ENCODE measurements at places on chromosomes 3 and 15. TPM values are rescaled to one million over a fixed set of nuclear protein-coding genes. Genes with fewer than 3 reads are reported as not detected.

GRCh38 chr3:49916686-49917085 lies 12.9 kb downstream of the MON1A start:
- DNase-seq, result no peak

DNA sequence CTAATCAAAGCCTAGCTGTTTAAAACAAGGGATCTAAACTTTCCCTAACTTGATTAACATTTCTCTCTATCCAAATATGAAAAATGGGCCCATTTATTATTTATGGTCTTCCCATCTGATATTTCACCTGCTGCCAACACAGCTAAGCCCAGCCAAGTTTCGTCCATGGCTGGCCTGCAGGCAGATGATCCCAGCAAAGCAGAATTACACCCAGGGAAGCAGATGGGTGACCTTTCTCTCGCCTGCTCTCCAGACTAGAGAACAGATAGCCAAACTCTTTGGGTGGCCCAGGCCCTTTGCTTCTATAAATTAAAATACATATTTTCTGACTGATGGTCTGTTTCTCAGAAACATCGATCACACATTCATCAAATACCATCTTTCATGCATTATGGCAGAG lies 1038.8 kb downstream of the AGBL1 start:
- no peak for DNase-seq

GRCh38 chr3:30408105-30408557 lies 198.3 kb upstream of the TGFBR2 start:
- DNase-seq, result no peak

- no peak for DNase-seq
These were observed 21.0 kb upstream of the MOBP start for GRCh38 chr3:39446444-39446843.

Gene TPRG1
- polyA plus RNA-seq, result 0.79 TPM

DNA sequence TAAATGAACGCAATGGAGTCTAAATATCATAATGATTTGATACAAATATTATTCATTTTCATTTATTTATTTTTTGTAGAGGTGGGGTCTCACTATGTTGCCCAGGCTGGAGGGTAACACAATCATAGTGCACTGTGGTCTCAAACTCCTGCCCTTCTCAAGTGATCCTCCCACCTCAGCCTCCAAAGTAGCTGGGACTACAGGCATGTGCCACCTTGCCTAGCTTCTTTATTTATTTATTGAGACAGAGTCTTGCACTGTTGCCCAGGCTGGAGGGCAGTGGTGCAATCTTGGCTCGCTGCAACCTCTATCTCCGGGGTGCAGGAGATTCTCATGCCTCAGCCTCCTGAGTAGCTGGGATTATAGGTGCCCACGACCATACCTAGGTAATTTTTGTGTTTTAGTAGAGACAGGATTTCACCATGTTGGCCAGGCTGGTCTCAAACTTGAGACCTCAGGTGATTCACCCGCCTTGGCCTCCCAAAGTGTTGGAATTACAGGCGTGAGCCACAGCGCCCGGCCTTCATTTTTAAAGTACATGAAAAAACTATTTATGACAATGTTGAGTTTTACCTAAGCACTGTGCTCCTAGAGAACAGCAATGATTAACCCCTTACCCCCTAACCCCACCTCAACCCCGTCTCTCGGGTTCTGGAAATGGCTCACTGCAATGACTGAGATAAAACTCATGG lies 4.0 kb upstream of the AEN start:
- no peak for DNase-seq

DNA sequence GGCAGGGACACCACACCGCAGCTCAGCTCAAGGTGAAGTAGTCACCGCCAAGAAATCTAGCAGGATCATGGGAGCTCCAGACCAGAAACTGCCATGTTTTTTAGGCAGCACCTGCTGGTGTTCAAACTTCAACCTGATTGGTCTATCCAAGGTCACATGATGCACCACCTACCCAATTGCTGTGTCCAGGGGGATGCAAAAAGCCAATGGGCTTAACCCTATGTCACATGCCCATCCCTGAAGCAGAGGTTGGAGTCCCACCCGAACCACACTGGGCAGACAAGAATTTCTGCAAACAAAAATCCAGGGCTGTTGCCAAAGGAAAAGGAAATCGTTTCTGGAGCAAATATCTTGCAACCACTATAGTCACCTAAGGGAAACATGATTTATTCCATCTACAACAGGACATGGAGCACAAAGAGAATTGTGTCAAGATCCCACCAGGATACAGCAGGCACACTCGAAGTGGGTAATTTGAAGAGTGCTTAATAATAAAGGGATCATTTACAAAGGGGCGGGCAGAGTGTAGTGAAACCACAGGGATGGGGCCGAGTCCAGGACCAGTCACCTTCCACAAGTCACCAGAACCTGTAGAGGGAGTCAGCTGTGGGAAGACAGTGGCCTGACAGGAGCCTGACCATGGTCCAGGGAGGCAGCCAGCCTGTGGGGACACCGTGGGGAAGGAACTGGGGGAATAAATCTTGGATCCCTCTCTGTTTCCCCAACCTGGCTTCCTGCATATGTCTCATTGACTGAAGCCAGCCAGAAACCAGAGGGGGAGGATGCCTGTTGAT lies 34.2 kb upstream of the TSEN2 start:
- no peak for DNase-seq

Gene PLSCR2
- polyA plus RNA-seq, result 0.93 TPM

Gene SEMA5B
- polyA plus RNA-seq, result 6.4 TPM

DNA sequence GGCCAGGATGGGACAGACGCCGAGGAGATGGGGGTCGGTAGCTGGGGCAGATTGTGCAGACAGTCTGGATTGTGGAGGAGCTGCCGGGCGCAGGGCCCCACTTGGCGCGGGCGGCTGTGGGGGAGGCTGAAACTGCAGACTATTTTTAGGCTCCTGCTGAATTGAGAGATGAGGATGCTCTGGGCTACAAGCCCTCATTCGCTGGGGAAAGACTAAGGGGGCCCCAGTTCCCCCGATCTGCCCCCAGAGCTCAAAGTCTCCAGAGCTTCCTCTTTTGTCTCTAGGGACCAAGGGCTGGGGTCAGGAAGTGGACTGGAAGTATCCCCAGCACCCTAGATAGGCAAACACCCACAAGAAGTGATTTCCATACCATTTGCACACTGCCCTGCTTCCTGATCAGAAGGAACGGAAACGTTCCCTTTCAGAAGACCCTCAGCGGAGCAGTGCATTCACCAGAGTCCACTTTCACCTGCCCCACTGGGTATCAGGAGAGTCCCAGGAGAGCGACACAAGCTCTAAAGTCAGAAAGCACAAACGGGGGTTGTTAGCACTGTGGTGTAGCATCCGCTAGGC lies 29.7 kb downstream of the SEMA7A start:
- no peak for DNase-seq

Gene KLF15
- polyA plus RNA-seq, result 7.2 TPM

DNA sequence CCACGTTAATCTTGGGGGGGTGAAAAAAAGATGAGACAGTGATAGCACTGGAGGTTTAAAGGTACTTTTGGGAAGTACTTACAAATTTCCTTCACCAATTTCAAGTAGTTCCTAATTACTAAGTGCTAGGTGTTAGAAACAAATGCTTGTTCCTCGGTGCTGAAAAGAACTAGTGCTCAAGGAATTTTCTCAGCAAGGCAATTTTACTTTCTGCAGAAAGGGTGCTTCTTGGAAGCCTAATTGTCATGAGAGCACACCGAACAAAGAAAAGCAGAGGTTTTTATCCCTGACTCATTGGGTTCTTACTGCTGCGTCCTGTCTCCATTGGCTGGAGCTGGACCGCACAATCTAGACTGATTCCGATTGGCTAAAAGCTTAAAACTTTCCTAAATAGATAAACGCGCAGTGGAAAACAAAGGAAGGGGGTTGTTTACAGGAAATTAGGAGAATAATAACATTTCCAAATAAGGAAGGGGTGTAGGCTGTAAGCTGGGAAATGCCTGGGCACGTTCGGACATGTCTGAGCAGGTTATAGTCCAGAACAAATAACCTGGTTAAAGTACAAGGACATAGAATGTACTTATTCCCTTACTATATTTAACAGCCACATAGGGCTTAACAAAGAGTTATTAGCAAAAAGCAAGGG lies 49.6 kb downstream of the CHD2 start:
- DNase-seq, result no peak

Gene LOXL1
- 123 TPM for polyA plus RNA-seq

Gene IQCH
- 2.4 TPM for polyA plus RNA-seq

Gene RFX7
- 27.9 TPM for polyA plus RNA-seq

DNA sequence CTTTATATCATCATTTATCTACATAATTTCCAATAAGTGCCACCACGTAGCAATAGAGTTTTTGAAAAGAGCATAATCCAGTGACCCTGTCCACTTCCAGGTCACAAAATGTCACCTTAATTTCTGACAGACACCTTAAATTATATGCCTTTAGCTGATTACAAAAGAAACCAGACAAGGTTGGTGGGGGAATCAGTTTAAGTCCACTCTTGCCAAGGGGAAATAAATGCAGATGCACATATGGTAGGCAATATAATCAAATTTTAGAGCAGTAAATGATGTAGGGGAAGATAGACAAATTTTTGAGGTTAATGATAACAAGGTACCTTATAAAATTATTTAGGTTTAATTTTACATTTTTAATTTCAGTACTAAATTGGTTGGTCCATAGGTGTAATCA lies 253.5 kb downstream of the ZIC1 start:
- DNase-seq, result no peak

- DNase-seq, result no peak
These were observed 13.2 kb upstream of the IQCF6 start for GRCh38 chr3:51792206-51792605.

GRCh38 chr15:64599716-64600115 lies 139.3 kb downstream of the ZNF609 start:
- no peak for DNase-seq

- DNase-seq, result no peak
These were observed 51.9 kb downstream of the CCK start for GRCh38 chr3:42214064-42214463.

Gene INSYN1
- 22.4 TPM for polyA plus RNA-seq

Gene FBLN2
- polyA plus RNA-seq, result 29.8 TPM

DNA sequence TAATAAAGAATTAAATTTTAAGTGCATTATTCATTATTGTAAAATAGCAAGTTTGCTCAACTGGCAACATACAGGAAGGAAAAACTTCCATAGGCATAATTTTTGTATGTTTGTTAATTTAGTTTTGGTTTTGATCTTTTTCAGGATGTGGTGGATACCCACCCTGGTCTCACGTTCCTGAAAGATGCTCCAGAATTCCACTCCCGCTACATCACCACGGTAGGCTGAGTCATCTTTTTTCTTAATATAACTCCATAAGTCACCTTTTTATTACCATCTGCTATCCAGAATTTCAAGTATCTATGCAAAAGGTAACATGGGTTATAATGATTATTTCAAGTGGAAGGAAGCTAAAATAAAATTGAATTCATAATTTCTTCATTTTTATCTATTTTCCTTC lies 104.8 kb downstream of the PPP2R3A start:
- DNase-seq, result no peak

Gene CPN2
- polyA plus RNA-seq, result not detected

Gene PPP1R14D
- polyA plus RNA-seq, result 0.37 TPM
